ENCODE measurements at places on chromosomes 6 and 20.

GRCh38 chr20:10637031-10637559 lies 36.7 kb downstream of the JAG1 start:
- DNase-seq = no peak

GRCh38 chr6:16698162-16698533 lies 63.1 kb downstream of the ATXN1 start:
- DNase-seq = no peak

DNA sequence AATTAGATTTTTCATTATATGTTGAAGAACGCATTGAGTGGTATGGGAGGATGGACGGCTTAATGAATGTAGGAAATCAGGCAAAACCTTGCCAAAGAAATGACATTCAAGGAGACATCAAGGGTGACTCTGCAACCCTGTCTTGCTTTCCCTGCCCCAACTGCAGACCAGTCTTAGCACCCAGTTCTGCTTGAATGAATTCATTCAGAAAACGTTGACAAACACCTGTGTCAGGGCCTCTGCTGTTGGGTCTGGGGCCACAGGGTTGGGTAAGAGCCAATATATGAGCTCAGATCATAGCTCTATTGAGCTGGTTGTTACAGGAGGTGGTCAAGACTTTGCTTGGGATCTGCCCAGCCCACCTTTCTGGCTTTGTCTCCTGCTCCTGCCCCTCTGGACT lies 7.7 kb upstream of the ASXL1 start:
- no peak for DNase-seq

DNA sequence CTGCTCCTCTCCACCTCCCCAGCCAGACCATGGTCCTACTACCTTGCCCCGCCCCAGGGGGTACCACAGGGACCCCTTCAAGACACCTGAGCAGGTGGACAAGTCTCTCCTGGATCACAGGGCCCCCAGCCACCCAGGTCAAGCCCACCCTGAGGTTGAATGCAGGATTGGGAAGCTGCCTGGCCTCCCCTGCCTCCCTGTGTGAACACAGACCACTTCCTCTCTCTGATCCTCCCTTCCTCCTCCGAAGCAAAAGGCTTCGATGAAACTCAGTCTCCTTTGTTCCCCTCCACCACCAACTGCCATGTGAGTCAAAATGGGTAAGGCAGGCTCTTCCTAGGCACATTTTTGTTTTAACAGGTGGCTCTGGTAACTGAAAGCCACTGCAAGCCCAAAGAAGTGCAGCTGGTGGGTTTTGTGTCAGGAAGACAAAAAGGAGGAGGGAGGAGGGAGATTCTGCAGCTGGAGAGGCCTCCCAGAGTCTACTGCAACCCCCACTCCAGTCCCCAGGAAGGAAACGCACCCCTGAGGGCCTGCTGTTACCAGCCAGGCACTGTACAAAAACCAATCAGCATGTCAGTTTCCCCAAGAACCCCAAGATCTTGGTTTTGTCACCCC lies 5.4 kb downstream of the ADA start:
- no peak for DNase-seq

DNA sequence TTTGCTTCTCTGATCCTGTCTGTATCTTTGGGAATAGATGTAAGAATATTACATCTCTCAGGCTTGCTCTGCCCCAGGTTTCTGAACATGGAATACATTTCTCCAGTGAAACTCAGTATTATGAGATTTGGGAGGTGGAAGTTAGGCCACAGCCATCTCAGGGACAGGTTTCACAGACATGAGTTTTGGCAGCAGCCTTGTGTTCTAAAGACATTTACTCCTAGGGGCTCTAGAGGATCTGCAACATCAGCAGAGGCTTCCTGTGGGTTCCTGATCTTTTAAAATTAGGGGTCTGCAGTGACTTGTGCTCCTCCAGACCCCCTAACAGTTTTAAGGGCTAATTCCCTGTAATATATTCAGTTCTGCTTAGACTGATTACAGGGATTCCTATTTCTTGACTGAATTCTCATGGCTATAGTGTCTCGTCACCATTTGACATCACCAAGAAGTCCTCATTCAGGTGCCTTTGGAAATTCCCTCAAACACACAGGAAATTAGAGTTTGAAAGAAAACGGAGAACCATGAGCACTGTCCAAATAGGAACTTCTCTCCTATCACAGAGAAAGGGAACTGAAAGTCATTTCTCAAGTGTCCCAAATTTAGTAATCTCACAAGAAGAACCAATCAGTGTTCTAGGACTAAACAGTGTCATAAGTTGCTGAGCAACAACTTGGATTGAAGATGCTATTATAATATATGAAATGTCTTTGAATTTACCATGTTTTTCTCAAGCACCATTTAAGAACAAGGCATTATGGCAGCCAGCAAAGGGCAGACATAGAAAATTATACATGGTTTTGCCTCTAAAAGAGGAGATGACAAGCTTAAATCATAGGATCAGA lies 2.5 kb upstream of the HLA-DRA start:
- no peak for DNase-seq

- DNase-seq = no peak
These were observed 59.2 kb downstream of the LAMP5 start for GRCh38 chr20:9573335-9574151.

DNA sequence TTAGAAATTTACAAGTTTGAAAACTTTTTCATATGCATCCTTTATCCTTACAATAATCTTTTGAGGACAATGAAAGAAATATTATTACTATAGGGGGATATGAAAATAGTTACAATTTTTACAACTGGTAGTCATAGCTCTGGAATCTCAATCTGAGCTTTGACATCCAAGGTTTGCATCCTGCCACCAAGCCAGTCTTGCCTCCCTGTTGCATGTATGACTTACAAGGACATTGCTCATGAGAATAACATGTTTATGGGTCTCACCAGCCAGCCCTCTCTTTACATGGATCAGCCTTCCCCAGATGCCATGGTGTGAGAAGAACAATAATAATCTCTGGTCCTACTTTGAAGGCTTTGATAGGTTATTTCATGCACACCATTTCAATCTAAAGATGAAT lies 67.5 kb downstream of the THEMIS start:
- no peak for DNase-seq

DNA sequence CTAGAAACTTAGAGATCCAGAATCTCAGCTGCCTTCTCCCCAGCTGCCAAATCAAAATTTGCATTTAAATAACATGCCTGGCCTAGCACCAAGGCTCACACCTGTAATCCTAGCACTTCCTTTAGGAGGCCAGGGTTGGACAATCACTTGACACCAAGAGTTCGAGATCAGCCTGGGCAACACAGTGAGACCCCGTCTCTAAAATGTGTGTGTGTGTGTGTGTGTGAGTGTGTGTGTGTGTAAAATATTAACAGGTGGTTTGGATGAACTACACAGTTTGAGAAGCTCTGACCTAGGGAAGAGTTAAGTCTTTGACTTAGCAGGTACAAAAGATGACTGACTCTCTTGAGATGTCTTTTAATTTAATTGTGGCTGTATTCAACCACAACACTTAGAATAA lies 20.2 kb upstream of the CD2AP start:
- DNase-seq = no peak

- DNase-seq = no peak
These were observed 59.2 kb downstream of the PTPRA start for GRCh38 chr20:2932498-2932897.

DNA sequence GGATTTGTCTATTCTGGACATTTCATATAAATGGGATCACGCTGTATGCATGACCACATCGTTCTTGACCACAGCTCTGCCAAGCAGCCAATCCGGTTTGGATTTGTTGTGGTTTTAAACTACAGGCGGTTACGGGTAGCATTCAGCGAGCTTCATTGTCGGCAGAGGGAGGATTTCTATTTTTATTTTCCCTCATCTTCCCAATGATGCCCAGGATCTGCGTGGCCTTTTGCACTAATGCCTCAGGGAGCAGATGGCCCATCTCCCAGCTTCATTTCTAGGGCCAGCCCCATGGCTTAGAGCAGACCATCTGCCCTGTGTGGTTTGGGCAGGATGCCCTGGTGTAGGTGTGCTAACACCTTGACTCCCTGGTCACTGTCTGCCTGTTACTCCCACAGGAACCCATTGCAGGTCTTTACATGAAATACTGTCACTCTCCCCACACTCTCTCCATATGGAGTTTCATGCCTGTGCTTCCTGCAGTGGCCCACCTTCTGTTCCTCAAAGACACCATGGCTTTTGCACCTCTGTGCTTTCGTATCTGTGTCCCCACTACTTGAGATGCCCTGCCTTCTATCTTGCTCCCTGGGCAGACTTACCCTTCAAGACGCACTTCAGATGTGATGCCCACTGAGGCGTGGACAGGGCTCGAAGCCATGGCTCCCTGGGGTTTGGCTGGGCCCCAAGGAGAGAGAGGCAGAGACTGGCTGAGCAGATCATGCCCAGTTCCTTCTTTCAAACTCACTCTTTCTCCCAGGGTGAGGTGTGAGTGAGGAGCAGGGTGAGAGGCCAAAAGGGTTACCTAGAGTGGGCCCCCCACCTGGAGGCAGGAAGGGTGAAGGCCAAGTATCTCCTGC lies 26.0 kb downstream of the SDCBP2 start:
- no peak for DNase-seq

DNA sequence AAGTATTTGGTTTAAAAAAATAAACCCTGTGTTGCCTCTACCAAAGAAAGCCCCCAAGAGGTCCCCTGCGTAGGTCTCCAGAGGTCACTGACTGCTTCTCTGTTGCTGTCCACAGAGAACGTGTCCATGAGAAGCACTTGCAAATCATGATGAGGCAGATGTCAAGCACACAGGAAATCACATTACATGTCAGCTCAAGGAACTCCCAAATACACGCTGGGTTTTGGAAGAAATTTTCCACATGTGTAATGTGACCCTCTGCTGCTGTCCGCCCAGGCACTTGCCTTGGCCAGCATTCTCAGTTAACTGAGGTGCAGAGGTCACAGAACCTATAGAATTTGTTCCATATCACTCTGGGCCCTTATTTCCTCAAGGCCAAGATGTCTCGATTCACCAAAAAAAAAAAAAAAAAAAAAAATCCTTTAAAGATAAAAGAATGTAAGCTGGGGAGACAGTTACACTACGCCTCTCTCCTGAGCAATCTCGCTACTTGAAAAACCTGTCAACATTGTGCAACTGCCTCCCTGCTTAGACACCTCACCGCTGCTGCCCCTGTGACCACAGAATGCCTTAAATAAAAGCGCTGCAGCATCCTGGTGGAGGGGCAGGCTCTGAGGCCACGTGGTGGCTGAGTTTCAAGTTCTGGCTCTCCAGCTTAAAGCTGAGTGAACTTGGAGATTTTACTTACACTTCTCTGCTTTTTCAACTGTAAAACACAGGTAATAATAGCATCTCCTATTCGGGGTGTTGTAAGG lies 42.3 kb downstream of the SLC22A23 start:
- no peak for DNase-seq

DNA sequence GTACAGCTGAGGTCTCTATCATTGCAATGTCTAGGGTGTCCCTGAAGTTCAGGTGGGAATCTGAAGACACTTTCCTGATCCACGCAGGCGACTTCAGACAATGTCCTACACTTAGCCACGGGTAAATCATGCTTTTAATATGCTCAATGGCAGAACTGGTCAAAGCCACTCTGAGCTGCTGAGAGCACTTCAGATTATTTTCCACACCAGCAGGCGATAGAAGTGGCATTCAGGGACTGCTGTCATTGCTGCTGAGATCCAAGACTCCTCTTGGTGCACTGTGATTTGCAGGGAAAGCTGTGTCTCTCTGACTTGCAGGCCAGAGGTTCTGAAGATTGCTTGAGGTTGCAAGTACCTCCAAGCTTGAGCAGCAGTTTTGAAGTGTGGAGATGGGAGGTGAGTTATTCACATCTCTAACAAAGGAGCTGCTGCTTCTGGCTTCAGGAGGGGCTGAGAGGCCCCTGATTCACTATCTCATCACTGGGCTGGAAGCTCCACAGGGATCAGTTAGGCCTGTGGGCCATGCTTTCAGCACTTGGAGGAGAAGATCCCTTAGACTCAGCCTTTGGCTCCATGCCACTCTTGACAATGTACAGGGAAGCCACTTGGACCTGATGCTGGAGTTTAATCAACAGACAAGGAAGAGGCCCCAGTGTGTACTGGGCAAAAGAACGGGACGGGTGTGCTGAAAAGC lies 2.9 kb upstream of the SSTR4 start:
- DNase-seq = no peak

GRCh38 chr6:17602888-17603287 lies 2.8 kb downstream of the FAM8A1 start:
- DNase-seq = no peak

- no peak for DNase-seq
These were observed 95.0 kb downstream of the CDH26 start for GRCh38 chr20:60053125-60053817.

DNA sequence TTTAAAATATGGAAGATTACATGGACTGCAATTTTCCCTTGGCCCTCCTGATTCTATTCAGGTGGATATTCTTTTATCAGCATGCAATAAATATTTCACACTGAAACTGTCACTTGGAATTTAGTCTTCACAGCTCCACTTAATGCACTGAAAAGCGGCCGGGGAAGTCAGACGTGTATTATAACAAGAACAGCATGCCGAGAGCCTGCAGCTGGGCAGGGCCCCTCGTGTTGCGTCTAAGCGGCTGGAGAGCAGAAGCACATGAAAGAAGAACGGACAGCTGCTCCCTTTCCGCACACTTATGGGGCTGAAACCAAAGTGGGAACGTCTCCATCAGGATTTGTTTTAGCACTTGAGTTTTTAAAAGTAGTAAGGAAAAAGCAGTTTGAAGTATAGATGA lies 57.2 kb downstream of the LYRM4 start:
- DNase-seq = no peak

DNA sequence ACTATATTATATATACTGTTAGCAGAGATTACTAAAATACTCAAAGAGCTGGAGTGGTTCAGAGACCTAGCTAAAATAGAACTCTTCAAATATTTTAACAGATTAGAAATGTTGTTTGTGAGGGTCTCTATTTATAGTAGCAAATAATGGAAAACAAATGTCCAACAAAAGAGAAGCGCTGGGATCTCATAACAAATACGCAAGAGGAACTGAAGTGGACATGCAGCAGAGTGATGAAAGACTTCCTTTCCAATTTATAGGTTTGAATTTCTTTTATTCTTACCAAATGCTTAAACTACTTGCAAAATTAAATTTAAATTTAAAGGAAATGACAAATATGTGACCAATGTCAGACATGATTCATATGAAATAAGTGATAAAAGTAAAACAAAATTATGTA lies 49.9 kb downstream of the PIGU start:
- DNase-seq = no peak

DNA sequence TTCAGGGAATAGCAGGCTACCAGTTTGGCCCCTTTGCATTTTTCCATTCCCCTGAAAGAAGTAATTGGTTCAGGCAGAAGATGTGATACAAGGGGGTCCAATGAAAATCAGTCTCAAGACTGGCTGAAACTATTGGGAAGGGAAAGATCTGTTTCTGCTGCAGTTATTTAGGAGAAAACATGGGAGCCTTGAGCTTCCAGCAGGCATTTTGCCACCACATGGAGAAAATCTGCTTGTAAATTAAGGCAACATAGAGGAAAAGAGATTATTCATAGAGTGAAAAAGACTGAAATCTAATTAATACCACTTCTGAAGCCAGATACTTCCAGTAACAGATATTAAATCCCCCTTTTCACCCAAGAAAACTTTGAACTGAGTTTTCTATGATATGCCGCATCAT lies 44.2 kb upstream of the SNAP25 start:
- DNase-seq = no peak

DNA sequence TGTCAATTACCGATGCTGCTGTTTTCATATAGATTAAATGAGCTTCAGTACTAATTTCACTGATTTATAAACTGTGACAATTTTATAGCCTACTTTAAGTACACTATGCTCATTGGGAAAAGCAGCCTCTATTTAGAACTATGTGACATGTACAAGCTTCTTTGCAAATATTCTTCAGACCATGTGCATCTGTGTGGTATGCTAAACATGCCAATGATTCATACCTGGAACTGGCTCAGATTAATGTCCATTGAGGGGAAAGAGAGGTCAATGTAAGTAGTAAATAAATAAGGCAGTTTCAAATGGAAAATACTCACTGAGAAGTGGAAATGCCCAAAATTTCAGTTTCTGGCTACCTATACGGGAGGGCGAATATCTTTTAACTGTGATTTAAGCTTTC lies 777.7 kb downstream of the C6orf118 start:
- DNase-seq = no peak
